ENCODE measurements at places on chromosomes 1 and 21. TPM values are rescaled to one million over a fixed set of nuclear protein-coding genes. Genes with fewer than 3 reads are reported as not detected.

Gene CDKN2C
- total RNA-seq: 6.8 TPM

DNA sequence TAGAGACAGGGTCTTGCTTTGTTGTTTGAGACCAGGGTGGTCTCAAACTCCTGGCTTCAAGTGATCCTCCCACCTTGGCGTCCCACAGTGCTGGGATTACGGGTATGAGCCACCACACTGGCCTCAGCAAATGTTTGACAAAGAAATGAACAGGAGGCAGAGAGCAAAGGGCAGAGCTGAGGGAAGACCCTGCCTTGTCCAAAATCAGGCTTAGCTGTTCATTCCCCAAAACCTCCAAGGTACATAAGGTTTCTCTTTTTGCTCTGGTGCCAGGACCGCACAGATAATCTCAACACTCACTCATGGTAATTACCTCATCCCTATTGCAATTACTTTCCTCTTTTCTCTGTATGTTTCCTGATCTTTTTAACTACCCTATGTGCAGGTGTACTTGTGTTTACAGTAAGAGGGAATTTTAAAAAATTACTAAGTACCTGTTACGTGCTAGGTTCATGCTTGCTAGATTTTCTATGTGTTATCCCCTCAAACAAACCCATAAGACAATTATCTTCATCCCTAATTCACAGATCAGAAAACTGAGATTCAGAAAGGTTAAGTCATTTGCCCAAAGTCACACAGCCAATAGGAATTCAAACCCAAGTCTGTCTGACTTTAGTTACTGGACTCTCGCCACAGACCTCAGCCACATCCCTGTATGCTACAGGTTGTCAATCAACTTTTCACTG lies 11.5 kb downstream of the ASAP3 start:
- DNase-seq: no peak

GRCh38 chr1:64166629-64167028 lies 36.8 kb upstream of the UBE2U start:
- DNase-seq: no peak

DNA sequence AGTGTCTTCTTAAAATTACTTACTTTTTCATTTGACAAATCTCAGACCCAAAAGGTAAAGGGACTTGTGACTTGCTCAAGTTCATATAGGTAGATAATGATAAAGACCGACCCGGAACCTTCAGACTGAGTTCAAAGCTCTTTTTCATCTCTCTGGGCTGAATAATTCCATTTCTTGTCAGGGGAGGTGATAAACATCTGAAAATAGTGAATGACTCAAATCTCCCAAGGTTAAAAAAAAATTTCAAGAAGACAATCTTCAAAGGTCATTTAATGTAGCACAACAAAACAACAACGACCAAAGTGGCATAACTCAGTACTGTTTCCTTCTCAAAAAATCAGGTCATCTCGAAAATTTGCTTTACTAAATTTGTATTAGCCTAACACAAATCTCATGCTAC lies 20.6 kb downstream of the LUZP1 start:
- no peak for DNase-seq

DNA sequence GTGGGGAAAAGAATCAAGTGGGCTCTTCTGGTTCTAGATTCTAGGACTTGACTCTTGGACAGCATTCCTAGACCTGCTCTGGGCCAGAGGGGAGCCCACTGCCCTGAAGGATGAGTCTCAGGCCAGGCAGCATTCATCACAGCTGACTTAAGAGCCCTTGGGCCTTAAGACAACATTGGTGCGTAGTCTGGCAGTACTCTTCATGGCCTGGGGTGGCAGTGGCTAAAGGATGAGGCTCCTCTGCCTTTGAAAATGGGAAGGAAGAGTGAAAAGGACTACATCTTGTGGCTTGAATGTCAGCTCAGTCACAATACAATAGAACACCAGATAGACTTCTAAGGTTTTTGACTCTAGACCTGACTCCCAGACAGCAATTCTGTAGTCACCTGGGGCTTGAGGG lies 1415.1 kb upstream of the PRMT6 start:
- no peak for DNase-seq
